Large intestine (tissue), 12 donors: ENCODE measurements at places on chromosomes 1 and 21. TPM values are rescaled to one million over a fixed set of nuclear protein-coding genes. Genes with fewer than 3 reads are reported as not detected.

PAQR6 gene
- polyA plus RNA-seq: 12.9 TPM

IL19 gene
- polyA plus RNA-seq: not detected

FCAMR gene
- polyA plus RNA-seq: 5.3 TPM

SIK1 gene
- 6.3 TPM for polyA plus RNA-seq

CYP4A22 gene
- polyA plus RNA-seq: 0.03 TPM

OR2M3 gene
- not detected for polyA plus RNA-seq

PTPRF gene
- 257 TPM for polyA plus RNA-seq

DYNLT5 gene
- 3.3 TPM for polyA plus RNA-seq

DNA sequence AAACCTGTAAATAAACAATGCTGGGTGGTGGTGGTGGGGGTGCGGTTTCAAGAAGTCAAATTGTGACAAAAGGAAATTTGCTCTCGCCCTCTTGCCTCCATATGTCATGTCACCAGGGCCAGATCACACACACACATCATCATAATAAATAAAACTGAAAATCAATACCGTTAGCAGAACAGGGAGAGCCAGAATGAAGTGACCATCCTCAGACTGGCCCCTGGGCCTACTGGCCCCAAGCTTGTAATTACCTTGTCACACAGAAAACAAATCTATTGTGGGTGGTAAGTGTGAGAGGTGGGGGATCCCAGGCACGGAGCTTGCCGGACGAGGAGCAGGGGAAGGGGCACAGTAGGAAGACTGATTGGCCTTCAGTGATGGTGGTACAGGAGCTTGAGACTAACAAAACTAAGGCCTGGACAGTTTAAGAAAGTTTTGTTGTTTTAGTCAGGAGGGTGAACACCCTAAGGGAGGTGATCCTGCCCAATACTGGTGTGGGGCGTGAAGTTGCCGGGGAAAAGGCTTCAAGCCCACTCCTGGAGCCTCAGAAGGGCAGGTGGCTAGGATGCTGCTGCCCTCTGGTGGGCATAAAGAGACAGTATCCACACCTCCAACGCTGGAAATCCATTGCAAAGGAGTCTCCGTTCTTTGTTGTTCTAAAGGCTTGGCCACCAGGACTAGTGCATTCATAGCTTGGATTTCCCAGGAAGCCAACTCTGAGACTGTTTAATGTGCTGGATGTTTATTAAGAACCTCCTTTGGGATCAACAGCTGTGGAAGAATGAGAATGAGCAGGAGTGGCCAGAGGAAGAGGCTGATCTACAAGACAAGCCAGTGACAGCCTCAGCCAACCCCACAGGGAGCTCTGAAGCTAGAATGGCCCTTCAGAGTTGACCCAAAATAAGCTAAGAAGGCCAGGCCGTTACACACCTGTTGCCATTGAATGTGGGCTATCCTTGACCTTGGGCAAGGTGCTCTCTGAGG lies 8.1 kb upstream of the C1orf216 start:
- H3K36me3 ChIP-seq: no peaks in the 10 kb centered on the region
- H3K4me1 ChIP-seq: no peaks in the 10 kb centered on the region
- DNase-seq: peak; percentile 38
- no peaks in the 10 kb centered on the region for H3K27me3 ChIP-seq

GRCh38 chr1:81617308-81617967 lies 183.3 kb upstream of the ADGRL2 start:
- no peak for DNase-seq
- no peak overlapping the region for H3K4me3 ChIP-seq
- H3K27me3 ChIP-seq: no peaks in the 10 kb centered on the region
- H3K4me1 ChIP-seq: no peaks in the 10 kb centered on the region

GRCh38 chr21:35896060-35896459 lies 164.3 kb downstream of the SETD4 start:
- no peaks in the 10 kb centered on the region for H3K36me3 ChIP-seq
- H3K4me1 ChIP-seq: peaks cover 3% of the 10 kb centered on the region
- H3K27me3 ChIP-seq: no peaks in the 10 kb centered on the region

GRCh38 chr1:200233393-200233792 lies 176.4 kb downstream of the ZNF281 start:
- no peaks in the 10 kb centered on the region for H3K27me3 ChIP-seq
- no peak for DNase-seq
- H3K4me1 ChIP-seq: peaks cover 3% of the 10 kb centered on the region

DNA sequence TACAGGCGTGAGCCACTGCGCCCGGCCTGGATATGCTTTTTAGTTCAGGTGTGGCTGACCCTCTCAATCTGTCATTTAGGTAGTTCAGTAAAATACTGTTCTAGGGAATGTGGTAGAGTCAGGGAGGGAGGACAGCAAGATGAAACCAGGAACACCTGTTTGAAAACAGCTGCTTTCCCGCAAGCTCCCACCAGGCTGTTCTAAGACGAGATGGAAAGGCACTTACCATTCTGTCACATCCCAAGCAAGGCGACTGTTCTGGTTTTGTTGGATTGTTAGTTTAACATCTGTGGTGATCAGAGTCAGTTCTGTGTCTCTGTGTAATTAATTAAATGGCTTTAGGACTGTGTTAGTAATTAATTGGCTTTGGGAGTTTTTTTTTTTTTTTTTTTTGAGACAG lies 2.9 kb downstream of the CHAF1B start:
- no peak overlapping the region for H3K27ac ChIP-seq
- no peaks in the 10 kb centered on the region for H3K36me3 ChIP-seq
- peaks cover 6% of the 10 kb centered on the region for H3K4me1 ChIP-seq
- DNase-seq: no peak
- H3K27me3 ChIP-seq: no peaks in the 10 kb centered on the region
- H3K4me3 ChIP-seq: no peak overlapping the region

GRCh38 chr1:109368464-109368863 lies 29.3 kb downstream of the SORT1 start:
- H3K27me3 ChIP-seq: no peaks in the 10 kb centered on the region
- H3K36me3 ChIP-seq: peaks cover 20% of the 10 kb centered on the region
- H3K4me3 ChIP-seq: no peak overlapping the region
- peaks cover 12% of the 10 kb centered on the region for H3K4me1 ChIP-seq
- H3K27ac ChIP-seq: no peak overlapping the region
- DNase-seq: no peak

- peak overlapping the region; percentile 94 for H3K27ac ChIP-seq
- no peaks in the 10 kb centered on the region for H3K27me3 ChIP-seq
- peaks cover 35% of the 10 kb centered on the region for H3K4me1 ChIP-seq
- H3K4me3 ChIP-seq: peak overlapping the region; percentile 70
- DNase-seq: peak; percentile 98
- H3K36me3 ChIP-seq: peaks cover 15% of the 10 kb centered on the region
Observed at GRCh38 chr1:110338309-110338885, 780 bp upstream of the RBM15 start.

DNA sequence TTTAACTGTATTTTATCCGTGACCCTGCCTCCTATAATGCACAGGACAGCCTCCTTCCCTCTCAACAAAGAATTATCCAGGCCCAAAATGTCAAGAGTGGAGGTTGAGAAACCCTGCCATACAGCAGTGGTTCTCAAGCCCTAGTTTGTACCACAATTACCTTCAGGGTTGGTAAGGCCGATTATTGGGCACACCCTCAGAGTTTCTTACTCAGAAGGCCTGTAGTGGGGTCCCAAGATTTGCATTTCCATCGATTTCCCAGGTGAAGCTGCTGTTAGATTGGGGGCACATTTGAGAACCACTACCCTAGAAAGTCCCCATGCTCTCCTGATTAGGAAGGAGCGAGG lies 400 bp upstream of the PGBD2 start:
- H3K36me3 ChIP-seq: peaks cover 4% of the 10 kb centered on the region
- H3K27ac ChIP-seq: peak overlapping the region; percentile 94
- peaks cover 15% of the 10 kb centered on the region for H3K4me1 ChIP-seq
- H3K4me3 ChIP-seq: peak overlapping the region; percentile 65
- no peak for DNase-seq

- H3K4me1 ChIP-seq: no peaks in the 10 kb centered on the region
- no peak overlapping the region for H3K4me3 ChIP-seq
- DNase-seq: no peak
- peaks cover 37% of the 10 kb centered on the region for H3K27me3 ChIP-seq
Observed at GRCh38 chr1:247357781-247358211, 26.1 kb upstream of the ZNF496 start.

- H3K4me1 ChIP-seq: peaks cover 6% of the 10 kb centered on the region
- H3K27ac ChIP-seq: no peak overlapping the region
- DNase-seq: no peak
Observed at GRCh38 chr1:36135796-36136195, 10.8 kb upstream of the COL8A2 start.

DNA sequence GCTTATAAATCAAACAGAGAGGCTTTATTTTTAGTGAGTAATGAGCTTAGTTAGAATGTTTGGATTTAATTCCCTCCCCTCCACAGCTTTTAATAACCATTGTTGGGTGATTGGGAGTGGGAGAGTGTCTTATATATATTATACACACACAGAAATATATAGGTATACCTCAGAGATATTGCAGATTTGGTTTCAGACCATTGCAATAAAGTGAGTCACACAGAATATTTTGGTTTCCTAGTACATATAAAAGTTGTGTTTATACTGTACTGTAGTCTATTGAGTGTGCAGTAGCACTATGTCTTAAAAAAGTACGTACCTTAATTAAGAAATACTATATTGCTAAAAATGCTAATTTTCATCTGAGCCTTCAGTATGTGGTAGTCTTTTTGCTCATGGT lies 44.4 kb downstream of the RPS6KC1 start:
- H3K36me3 ChIP-seq: peaks cover 2% of the 10 kb centered on the region
- H3K4me3 ChIP-seq: no peak overlapping the region
- H3K27ac ChIP-seq: no peak overlapping the region
- H3K4me1 ChIP-seq: no peaks in the 10 kb centered on the region

DNA sequence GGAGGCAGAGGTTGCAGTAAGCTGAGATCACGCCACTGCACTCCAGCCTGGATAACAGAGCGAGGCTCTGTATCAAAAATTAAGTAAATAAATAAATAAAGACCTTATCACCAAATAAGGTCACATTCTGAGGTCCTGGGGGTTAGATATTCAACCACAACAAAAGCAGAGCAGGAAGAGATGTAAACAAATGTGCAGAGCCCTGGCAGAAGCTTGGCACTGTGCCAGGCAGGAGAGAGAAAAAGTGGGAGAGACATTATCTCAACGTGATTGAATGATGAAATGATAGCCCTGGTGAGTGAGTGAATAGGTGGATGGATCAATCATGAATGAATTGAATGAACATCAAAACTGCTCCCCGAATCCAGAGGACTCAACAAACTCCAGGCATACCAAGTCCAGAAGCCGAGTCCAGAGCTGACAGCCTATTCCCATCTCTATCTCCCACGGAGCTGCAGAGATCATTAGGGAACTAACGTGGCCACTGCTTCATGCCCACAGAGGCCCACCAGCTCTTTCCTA lies 150.7 kb downstream of the TOMM20 start:
- peaks cover 67% of the 10 kb centered on the region for H3K4me1 ChIP-seq
- H3K4me3 ChIP-seq: no peak overlapping the region
- H3K27ac ChIP-seq: peak overlapping the region; percentile 68
- H3K27me3 ChIP-seq: no peaks in the 10 kb centered on the region

DNA sequence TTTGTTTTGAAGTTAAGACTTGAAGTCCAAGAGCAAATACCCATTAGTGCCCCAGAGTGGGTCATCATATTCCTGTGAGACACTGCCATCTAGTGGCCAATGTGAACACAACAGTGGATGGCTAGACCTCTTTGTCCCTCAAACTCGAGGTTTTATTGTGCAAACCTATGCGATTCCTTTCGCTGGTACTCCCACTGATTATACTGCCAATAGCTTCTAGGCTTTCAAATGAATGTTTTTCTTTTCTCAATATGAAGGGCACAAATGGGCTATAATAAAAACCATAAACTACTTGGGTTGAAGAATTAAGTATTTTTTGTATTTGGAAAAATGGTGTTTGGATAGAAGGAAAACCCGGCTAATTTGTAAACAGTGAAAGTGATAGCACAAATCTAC lies 100.4 kb upstream of the ZNF281 start:
- H3K36me3 ChIP-seq: no peaks in the 10 kb centered on the region
- peak; percentile 72 for DNase-seq
- H3K27me3 ChIP-seq: peaks cover 9% of the 10 kb centered on the region
- no peak overlapping the region for H3K27ac ChIP-seq

GRCh38 chr1:30911059-30911954 lies 2.7 kb upstream of the SDC3 start:
- H3K27me3 ChIP-seq: peaks cover 8% of the 10 kb centered on the region
- H3K27ac ChIP-seq: no peak overlapping the region
- no peak overlapping the region for H3K4me3 ChIP-seq
- H3K36me3 ChIP-seq: no peaks in the 10 kb centered on the region
- H3K4me1 ChIP-seq: peaks cover 10% of the 10 kb centered on the region

GRCh38 chr1:113946112-113946511 lies 17.0 kb downstream of the HIPK1 start:
- peaks cover 14% of the 10 kb centered on the region for H3K36me3 ChIP-seq
- DNase-seq: no peak
- H3K4me1 ChIP-seq: peaks cover 16% of the 10 kb centered on the region

- H3K27me3 ChIP-seq: no peaks in the 10 kb centered on the region
- H3K36me3 ChIP-seq: peaks cover 15% of the 10 kb centered on the region
- no peak for DNase-seq
- H3K4me1 ChIP-seq: peaks cover 10% of the 10 kb centered on the region
Observed at GRCh38 chr1:2383576-2383975, 7.8 kb downstream of the MORN1 start.

GRCh38 chr1:19010995-19011844 lies 54.7 kb upstream of the IFFO2 start:
- peak overlapping the region; percentile 81 for H3K27ac ChIP-seq
- no peaks in the 10 kb centered on the region for H3K36me3 ChIP-seq
- no peak overlapping the region for H3K4me3 ChIP-seq
- no peaks in the 10 kb centered on the region for H3K27me3 ChIP-seq
- DNase-seq: peak; percentile 94

- H3K36me3 ChIP-seq: no peaks in the 10 kb centered on the region
- DNase-seq: no peak
- H3K27me3 ChIP-seq: peaks cover 17% of the 10 kb centered on the region
- no peak overlapping the region for H3K27ac ChIP-seq
- H3K4me1 ChIP-seq: no peaks in the 10 kb centered on the region
Observed at GRCh38 chr1:3955196-3955772, 55.2 kb upstream of the C1orf174 start.

GRCh38 chr1:248841702-248842395 lies 3.8 kb downstream of the ZNF672 start:
- peaks cover 37% of the 10 kb centered on the region for H3K36me3 ChIP-seq
- no peak overlapping the region for H3K27ac ChIP-seq
- no peak overlapping the region for H3K4me3 ChIP-seq
- H3K27me3 ChIP-seq: no peaks in the 10 kb centered on the region
- H3K4me1 ChIP-seq: peaks cover 12% of the 10 kb centered on the region
- DNase-seq: no peak

DNA sequence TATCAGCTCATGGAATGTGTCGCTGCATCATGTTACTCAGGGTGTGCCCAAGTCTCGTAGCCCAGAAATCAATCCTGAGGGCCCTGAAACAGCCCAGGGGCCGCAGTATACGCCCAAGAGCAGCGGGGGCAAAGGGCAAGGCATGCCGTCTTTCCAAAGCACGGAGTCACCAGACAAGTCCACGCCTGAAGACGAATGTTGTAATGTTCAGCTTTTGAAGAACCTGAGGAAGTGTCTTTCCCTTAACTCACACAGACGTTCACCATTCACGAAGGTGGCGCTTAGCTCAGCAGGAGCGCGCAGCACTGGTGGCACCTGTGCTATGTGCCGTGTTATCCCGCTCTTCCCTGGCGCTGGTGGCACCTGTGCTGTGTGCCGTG lies 18.8 kb upstream of the PWP2 start:
- H3K36me3 ChIP-seq: peaks cover 66% of the 10 kb centered on the region
- DNase-seq: peak; percentile 96
- H3K4me3 ChIP-seq: no peak overlapping the region
- H3K27me3 ChIP-seq: no peaks in the 10 kb centered on the region
